ENCODE measurements at places on chromosomes 5 and 9. TPM values are rescaled to one million over a fixed set of nuclear protein-coding genes. Genes with fewer than 3 reads are reported as not detected.
A peak's percentile ranks its signal among the peaks of the same experiment; 100 is the strongest.

DNA sequence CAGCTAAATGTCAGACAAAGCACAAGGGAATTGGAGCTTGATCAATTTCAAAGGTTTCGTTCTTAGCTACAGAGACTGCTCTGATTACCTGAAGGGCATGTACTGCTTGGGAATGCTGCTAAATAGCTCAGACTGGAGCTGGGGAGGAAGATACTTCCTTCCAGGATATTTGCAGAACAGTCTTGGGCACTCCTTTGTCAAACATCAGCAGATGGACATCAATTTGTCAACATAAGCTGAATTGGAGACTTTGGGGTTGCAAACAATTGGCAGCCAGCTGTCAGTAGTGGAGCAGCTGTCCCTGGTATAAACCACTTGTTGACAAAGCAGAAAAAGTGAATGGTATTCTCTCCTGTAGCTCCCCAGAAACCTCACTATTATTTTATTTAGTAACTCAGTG lies 182.0 kb downstream of the CCDC192 start:
- no peak for DNase-seq

DNA sequence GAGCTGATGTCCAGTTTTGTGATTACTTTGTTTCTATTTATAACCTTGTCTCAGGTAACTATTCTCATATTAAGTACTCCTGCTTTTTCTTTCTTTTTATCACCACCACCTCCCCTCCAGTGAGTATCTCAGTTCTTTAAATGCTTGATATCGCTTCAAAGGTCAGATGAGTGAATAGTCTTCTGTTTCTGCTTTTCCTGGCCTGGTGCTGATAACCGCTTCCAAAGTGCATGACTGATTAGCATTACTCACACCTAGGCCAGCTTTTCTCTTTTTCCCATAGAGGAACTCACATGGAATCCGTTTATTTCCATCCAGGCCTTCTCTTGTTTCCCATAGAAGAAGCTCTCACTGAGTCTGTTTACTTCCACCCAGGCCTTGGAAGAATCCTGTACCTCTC lies 3.2 kb downstream of the SLC36A1 start:
- DNase-seq, result no peak

ENDOG gene
- polyA plus RNA-seq, result 4.7 TPM

GRCh38 chr9:14307989-14308852 lies 5.7 kb downstream of the NFIB start:
- DNase-seq, result peak; percentile 61

GRCh38 chr5:44983006-44983405 lies 174.3 kb downstream of the MRPS30 start:
- DNase-seq, result no peak

DNA sequence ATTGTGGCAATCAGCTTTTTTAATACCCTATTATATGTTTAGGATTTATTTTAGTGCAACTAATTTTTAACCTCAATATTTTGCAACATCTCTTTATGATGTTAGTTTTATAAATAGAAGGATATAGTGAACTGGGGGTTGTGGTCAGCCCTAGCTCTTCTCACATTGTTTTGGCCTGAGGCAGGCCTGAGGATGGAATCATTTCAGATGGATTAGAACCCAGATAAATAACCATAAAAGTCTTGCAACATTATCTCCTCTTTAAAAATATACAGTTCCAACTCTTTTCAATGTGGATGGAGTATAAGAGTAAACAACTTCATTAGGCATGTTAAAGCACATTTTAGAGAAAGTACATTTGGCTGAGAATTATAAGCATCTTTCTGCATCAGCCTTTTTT lies 522.7 kb downstream of the NR2F1-AS1 start:
- peak; percentile 55 for DNase-seq

CCNO gene
- polyA plus RNA-seq, result 9.9 TPM

PRELID2 gene
- polyA plus RNA-seq, result 11.3 TPM

INSYN2B gene
- 4.9 TPM for polyA plus RNA-seq

PCDHGB7 gene
- polyA plus RNA-seq, result 13.8 TPM

GRCh38 chr9:131875828-131876485 lies 136.1 kb upstream of the RAPGEF1 start:
- no peak for DNase-seq

DNA sequence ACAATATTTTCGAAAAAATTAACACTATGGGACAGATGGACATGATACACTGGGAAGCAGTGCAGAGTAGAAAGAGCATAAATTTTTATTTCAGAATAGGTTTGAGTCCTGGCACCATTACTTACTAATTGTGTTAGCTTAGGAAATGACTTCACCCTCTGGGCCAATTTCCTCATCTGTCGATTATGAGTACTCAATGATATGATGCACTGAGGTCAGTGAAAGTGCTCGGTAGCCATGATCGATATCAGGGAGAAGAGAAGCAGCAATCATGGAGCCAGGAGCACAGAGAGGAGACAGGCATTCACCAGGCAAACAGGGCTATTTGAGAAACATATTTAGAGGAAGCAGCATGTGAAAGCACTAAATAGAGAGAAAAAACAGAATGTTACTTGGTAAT lies 29.4 kb downstream of the NR6A1 start:
- DNase-seq, result no peak

DNA sequence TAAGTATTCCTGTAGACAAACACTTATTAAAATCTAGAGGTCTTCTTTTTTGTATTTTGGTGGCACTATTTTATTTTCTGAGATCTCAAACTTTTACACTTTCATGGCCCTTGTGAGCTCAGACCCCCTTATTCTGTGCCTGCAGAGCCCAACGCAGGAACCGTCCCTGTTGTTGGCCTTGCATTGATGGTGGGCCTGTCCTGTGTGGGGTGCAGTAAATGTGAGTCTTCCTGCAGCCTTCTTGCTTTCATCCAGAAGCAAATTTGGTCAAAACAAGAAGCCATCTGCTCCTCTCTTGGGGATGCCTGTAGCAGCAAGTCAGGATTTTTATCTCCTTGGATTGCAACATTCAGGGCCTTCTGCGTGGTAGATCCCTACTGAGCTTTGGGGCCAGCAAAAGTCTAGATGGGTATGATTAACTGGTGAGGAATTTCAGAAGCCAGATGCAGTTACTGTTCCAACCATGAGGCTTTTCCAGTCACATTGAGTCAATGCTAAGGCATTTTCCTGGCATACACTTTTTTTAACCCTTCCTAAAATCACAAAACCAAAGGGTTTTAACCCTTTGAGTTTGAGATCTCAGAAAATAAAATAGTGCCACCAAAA lies 31.7 kb downstream of the BASP1 start:
- DNase-seq, result no peak

DNA sequence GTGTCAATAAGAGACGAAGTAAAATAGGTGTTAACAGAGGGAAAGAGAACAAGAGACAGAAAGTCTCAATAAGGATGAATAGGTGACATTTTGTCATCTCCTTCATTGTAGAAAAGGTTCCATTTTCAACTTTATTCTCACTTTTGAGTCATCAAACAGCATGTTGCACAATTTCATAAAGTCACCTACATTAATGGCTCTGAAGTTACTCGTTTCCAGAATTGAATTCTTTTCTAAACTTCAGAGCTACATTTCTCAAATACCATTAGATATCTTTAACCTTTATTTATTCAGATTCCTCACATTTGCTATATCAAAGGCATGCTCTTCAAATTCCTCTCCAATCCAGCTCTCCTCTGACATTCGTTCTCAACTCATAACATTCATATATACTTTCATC lies 13.1 kb downstream of the ADAMTS6 start:
- no peak for DNase-seq

ALDH1A1 gene
- 43.8 TPM for polyA plus RNA-seq

GRCh38 chr9:134971196-134971595 lies 53.5 kb upstream of the FCN1 start:
- no peak for DNase-seq

TMEM215 gene
- 0.05 TPM for polyA plus RNA-seq

ENTPD2 gene
- 5.4 TPM for polyA plus RNA-seq

- DNase-seq, result no peak
Measured at GRCh38 chr5:107636555-107636954, 34.2 kb downstream of the EFNA5 start.

All from right lung (tissue), 10 donors.